ENCODE measurements at places on chromosomes 16 and 17. TPM values are rescaled to one million over a fixed set of nuclear protein-coding genes. Genes with fewer than 3 reads are reported as not detected.

The BTBD17 gene
- polyA plus RNA-seq, result 0.25 TPM

The TK2 gene
- 14.9 TPM for polyA plus RNA-seq

The FAM234A gene
- 36.3 TPM for polyA plus RNA-seq

The ABCC12 gene
- polyA plus RNA-seq, result 0.33 TPM

The PRDM7 gene
- polyA plus RNA-seq, result not detected

The BBS2 gene
- polyA plus RNA-seq, result 47.5 TPM

The GAST gene
- polyA plus RNA-seq, result not detected

The EVPL gene
- polyA plus RNA-seq, result 0.20 TPM

The ZG16 gene
- not detected for polyA plus RNA-seq

Data from forelimb muscle (tissue), 1 donor.